Left ventricle myocardium inferior (tissue), 1 donor: ENCODE measurements at places on chromosomes 16 and 17.

DNA sequence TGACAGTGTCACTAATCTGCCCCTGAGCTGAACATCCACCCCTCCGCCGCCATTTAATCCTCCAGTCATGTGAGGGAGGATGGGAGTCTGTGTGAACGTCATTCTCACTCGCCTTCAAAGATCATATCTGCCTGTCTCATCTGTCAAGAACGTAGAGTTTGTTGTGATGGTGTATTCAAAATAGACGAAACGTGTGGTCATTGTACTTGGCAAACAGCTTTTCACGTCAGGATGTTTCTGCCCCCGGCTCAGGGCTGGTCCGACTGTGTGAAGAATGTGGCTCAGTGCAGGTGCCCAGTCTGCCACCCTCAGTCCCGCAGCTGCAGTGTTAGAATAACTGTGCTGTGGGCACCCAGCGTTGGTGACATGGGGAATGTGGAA lies 148.0 kb downstream of the KCNJ12 start:
- no peak for DNase-seq

- no peak for DNase-seq
These were observed 806 bp downstream of the MRM1 start for GRCh38 chr17:36602030-36602748.

DNA sequence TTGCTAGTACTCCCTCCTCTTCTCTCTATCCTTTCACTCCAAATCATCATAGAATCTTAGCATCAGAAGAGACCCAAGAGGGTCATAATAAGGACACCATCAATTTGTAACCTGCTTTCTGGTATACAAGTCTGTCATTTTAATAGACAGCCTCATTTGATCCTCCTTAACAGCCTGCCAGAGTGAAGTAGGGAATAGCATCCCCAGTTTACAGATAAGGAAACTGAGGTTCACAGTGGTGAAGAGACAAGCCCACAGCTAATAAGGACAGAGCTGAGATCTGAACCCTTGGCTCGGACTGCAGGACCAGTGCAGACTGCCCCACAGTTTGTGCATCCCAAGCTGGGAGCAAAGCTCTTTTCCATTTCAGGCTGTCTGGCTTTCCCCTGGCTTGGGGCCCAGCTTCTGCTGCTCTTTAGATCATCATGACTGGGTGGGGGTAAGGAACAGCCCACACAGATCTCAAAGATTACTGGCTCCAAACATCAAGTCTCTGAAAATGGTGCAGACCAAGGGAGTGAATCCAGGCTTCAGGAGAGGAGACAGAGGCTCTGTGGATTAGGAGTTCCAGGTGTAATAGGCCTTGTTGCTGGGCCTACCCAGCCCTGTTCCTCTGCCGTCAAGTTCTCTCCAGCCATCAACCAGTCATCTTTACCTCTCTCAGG lies 10.3 kb upstream of the IGFBP4 start:
- DNase-seq = peak; percentile 38

DNA sequence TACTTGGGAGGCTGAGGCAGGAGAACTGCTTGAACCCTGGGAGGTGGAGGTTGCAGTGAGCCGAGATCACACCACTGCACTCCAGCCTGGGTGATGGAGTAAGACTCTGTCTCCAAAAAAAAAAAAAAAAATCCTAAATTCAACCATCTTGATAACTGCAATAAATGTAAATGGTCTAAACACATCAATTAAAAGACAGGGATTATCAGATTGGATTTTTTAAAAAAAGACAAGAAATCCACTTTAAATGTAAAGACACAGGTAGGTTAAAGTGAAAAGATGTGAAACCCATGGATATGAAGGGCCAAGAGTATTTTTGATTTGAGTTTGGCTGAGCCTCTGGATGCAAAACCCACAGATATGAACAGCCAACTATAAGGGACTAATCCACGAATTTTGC lies 64.2 kb upstream of the ATP2A3 start:
- no peak for DNase-seq

- DNase-seq = no peak
These were observed 53.0 kb downstream of the WNT3 start for GRCh38 chr17:46765453-46765852.

DNA sequence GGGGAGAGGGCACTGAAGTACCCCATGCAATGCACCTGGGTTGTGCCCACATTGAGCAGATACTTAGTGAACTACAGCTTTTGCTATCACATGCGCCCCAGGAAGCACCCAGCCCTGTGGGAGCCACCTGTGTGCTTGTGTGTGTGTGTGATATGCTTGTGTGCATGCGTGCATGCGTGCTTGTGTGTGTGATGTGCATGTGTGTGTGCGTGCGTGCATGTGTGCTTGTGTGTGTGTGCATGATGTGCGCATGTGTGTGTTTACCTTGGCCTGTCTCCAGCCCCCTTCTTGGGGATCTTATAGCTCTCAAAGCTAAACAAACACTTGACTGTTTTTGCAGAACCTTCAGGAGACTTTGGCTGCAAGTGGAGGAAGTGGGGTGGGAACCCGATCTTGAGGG lies 841 bp downstream of the C16orf89 start:
- DNase-seq = no peak

DNA sequence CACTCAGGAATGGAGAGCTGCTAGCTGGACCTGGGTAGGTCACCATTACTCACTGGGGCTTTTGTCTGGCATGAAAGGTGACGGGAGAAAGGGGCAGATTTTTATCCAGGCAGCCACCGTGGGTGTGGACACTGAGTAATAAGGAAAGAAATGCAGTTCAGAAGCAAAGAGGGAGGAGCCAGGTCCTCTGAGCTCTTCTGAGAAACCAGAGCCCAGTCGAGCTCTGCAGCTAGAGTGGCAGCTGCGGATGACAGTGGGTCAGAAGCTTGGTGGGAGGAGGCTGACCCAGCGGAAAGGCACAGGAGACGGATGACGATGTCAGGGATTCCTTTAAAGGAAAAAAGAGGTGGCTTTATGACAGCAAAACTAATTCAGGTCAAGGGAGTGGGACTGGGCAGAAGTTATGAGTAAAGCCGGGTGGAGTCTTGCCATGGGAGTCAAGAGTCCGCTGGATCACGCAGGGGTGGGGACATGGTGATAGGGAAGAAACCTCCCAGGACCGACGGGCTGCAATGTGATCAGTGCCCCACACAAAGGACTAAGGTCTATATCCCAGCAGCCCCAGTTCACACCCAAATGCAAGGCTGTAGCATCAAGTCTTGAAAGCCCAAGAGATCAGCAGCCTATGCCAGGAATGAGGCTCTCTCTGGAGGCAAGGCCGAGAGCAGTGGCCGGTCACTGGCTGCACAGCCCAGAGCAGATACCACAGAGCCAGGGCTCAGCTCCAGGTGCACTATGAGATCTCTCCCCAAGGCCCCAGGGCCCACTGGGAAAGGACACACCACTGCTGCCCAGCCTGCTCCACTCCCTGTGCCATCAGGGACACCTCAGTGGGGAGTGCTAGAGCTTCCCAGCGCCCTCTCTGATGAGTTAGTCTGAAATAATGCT lies 6.3 kb upstream of the MNT start:
- peak; percentile 58 for DNase-seq

DNA sequence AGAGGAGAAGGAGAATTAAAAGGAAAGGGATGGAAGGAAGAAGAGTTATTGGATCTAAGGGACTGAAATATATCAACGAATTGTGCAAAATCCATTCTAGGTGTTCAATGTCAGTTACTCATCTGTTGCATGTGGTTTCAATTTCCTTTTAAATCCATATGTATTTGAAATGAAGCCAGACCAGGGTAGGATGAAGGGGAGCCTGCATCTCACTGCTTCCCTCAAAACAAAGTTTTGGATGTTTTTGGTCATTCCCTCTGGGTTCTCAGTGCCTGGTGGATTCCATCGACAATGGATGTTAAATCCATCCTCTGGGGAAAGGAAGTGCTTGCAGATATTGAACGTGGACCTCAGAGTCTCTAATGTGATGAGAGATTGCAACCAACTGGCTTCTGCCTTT lies 103.5 kb upstream of the XYLT1 start:
- no peak for DNase-seq

DNA sequence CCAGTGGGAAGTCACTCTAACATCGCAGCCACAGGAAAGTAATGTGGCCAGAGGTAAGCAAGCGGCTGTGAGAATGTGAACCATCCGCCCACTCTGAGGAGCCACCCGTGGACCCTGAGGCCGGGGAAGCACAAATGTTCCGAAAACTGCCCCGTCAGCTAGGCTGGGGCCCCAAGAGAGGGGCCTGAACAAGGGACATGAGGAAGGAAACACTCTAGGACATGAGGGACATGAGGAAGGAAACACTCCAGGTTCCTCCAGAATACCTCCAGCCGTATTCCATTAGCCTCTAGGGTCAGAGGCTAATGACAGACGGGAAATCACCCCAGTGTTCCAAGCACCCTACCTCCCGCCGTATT lies 317 bp downstream of the TEFM start:
- DNase-seq = no peak

- DNase-seq = no peak
These were observed 193.9 kb downstream of the ZNF18 start for GRCh38 chr17:11803231-11803969.

DNA sequence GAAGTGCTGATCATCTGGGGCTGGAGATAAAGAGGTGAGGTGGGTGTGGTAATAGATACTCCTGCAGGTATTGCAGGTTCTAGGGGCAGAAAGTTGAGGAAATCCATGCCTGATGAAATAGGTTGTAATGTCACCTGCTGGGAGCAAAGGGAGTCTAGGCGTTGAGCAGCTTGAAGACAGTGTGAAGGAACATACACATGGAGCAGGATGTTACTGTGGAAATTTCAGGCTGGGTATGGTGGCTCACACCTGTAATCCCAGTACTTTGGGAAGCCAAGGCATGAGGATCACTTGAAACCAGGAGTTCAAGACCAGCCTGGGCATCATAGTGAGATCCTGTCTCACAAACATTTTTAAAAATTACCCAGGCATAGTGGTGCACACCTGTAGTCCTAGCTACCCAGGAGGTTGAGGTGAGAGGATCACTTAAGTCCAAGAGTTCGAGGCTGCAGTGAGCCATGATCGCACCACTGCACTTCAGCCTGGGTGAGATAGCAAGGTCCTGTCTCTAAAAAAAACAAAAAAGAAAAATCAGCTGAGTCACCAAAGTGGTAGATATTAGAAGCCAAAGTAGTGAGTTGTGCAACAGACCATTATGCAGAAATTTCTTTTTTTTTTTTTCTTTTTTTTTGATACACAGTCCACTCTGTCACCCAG lies 9.1 kb upstream of the CRYBA1 start:
- no peak for DNase-seq

GRCh38 chr16:50506543-50506937 lies 41.7 kb upstream of the NKD1 start:
- DNase-seq = no peak

GRCh38 chr17:59425085-59425931 lies 93.9 kb downstream of the YPEL2 start:
- peak; percentile 41 for DNase-seq

GRCh38 chr16:27526180-27526579 lies 23.5 kb downstream of the GTF3C1 start:
- peak; percentile 75 for DNase-seq

- DNase-seq = no peak
These were observed 5.0 kb downstream of the IGFBP4 start for GRCh38 chr17:40448213-40448638.

DNA sequence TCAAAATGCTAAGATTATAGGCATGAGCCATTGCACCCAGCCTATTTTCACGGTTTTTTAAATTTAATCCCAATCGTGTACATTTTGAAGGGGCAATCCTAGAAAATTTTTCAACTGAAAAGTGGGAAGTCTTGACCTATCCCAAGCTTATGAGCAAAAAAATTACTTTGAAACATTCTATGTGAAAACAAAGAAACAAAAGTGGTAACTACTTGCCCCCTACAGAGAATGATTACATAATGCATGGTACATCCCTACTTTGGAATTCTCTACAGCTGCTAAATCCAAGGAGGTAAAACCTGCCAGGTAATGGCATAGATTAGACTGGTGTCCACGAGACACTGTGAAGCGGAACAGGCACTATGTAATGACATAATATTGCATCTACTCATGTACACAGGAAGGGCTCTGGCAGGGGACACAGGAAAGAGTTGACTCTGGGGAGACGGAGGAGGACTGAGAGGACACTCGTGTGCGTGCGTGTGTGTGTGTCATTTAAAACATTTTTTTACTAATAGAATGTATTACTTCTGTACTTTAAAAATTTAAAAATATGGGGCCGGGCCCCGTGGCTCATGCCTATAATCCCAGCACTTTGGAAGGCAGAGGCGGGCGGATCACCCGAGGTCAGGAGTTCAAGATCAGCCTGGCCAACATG lies 15.7 kb downstream of the ASGR2 start:
- no peak for DNase-seq

GRCh38 chr17:48593840-48594537 lies 410 bp upstream of the HOXB5 start:
- peak; percentile 65 for DNase-seq

DNA sequence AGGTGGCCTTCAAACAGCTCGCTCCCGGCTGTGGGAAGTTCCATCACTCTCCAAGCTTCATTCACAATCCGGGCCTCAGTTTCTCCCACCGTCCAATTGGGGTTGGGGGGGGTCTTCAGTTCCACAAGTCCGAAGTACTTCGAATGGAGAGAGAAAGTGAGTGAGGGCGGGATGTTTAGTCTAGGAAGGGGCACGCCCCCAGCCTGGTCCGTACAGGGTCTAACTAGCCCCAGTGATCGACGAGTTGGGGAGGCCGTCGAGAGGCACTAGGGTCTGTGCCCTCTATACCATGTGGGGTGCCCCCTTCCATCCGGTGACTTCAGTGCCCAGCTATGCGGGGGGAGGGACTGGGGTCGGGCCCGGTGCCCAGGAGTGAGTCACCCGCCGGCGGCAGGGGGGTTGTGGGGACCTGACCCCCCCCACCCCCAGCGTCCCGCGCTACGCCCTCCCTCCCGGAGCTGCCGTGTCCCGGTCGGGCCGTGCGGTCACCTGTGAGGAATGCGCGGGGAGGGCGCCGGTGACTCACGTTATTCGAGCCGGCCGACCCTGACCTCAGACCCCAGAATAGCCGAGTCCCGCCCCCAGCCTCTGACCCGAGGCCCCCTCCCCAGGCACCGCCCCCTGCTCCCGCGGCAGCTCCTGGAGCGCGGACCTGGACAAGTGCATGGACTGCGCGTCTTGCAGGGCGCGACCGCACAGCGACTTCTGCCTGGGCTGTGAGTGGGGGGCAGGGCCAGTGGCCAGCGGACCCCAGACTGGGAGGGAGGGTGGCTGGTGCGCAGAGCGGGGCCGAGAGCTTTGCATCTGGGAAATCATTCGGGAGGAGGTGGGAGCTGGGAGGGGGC lies 658 bp downstream of the TNFRSF12A start:
- DNase-seq = peak; percentile 75
